T follicular helper cell (primary cell): ENCODE measurements at places on chromosomes 13 and 19.

- DNase-seq = no peak
Observed at GRCh38 chr13:95644601-95645052, at the start of gene DZIP1. TSS of gene DZIP1 (minus strand) at chr13:95644706. CDS start at chr13:95642029, 2,677 bp downstream.

DNA sequence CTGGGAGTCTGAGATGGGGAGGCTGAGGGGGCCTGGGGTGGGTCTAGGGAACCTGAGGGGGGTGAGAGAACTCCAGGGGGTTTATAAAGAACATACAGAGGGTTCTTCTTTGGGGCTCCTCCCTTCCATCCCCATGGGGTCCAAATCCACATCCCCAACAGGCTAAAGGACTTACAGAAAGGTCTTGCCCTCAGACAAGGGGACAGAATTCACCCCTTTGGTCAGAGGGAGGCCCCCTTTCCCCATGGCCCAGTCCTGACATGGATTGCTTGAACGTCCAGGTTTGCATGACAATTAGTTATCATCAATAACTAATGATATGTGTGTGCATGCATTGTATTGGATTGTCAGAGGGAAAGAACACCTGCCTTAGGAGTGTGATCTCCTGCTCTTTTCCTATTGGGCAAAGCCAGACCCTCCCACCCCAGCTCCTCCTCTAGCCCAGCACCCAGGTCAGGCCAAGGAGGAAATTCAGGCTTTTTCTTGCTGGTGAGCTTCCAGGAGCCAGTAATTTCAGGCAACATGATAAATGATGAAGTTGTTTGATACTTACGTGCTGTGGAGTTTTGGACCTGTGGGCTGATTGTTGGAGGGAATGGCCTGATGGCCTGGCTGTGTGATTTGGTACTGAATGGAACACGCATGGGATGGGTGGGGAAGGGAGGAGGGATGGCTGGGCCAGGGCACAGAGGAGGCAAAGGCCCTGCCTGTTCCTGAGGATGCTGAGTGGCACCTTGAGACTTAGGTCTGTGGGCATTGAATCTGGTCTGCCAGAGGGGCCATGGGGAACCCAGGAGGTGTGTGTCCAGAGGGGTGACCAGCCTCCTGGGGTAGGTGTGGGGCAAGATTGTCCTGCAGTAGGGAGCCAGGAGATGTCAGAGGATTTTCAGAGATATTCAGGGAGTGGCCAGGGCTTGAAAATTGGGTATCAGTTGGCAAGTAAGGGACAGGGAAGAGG lies 1.1 kb downstream of the KLHL26 start:
- DNase-seq = no peak

GRCh38 chr13:73520566-73521289 lies 461.9 kb downstream of the KLF5 start:
- DNase-seq = no peak

GRCh38 chr19:10642473-10643171 lies 11.5 kb upstream of the ILF3 start:
- DNase-seq = no peak

GRCh38 chr19:7395360-7396066 lies 46.8 kb downstream of the ARHGEF18 start:
- DNase-seq = no peak

DNA sequence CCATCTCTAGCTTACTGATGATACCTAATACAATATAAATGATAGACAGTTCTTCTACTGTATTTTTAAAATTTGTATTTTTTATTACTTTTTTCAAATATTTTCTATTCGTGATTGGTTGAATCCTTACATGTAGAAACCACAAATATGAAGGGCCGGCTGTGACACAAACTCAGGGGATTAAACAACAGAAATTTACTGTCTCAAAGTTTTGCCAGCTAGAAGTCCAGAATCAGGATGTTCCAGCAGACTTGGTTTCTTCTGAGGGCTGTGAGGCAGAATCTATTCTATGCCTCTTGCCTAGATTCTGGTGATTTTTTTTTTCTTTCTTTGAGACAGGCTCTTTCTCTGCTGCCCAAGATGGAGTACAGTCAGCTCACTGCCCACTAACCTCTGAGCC lies 13.8 kb downstream of the FPR1 start:
- DNase-seq = no peak

- no peak for DNase-seq
Observed at GRCh38 chr19:13757805-13758772, 6.2 kb upstream of the MRI1 start.
